ENCODE measurements at places on chromosomes 4 and X.

- DNase-seq, result no peak
Observed at GRCh38 chr4:89284828-89285227, 22.8 kb downstream of the GPRIN3 start.

DNA sequence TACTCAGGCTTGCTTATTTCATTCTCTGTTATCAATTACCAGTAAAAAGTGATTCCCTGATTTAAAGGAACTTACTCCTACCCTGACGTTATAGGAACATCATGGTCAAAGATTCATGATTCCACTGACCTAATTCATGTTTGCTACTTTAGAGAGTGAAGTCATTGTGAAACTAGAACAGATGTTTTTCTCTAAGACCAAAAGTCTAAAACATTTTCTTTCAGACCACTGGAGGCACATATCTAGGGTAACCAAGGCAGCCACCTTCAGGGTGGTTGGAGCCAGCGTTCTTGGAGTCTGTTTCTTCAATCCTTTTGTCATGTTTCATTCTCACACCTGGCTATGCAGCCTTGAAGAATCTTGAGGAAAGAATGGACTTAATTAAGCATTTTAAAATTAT is 77.8 kb downstream of the GALNTL6 start:
- no peak for DNase-seq

- DNase-seq, result no peak
Observed at GRCh38 chr4:82799006-82799881, 648 bp upstream of the SCD5 start.

DNA sequence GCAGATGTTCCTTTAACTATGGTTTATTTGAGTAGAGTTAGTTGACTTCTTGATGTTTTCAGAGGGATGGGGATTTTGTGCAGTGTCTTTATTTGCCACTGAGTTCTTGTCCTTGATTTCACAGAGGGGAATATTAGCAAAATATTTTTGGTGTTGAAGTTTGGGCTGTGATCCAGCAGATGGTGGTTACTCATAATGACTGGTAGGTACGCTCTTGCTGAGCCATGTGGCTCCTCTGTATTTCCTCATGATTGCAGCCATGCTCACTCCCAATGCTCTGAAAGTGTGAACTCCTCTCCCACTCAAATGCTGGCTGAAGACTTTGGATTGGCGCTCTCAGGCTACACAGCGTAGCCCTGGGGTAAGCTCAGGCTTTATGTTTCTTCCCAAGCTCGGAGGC is 77.7 kb downstream of the KLF8 start:
- no peak for DNase-seq

DNA sequence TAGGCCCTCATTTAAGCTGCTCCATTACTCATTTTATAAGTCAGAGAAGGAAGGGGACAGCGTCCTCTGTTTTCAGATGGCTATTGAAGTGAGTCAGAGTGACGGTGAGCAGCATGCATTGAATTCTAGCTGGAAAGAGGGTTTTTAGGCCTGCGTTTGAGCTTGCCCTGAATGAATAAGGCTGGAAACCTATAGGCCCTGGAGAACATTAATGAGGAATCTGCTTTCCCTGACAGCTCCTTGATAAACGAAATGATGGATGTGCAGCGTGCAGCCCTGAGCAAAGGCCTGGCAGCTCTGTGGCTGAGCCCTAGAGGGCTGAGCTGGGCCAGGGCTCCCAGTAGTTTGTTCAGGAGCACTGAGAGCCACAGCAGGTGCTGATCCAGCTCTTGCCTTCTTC is 33.4 kb downstream of the TBL1X start:
- no peak for DNase-seq

DNA sequence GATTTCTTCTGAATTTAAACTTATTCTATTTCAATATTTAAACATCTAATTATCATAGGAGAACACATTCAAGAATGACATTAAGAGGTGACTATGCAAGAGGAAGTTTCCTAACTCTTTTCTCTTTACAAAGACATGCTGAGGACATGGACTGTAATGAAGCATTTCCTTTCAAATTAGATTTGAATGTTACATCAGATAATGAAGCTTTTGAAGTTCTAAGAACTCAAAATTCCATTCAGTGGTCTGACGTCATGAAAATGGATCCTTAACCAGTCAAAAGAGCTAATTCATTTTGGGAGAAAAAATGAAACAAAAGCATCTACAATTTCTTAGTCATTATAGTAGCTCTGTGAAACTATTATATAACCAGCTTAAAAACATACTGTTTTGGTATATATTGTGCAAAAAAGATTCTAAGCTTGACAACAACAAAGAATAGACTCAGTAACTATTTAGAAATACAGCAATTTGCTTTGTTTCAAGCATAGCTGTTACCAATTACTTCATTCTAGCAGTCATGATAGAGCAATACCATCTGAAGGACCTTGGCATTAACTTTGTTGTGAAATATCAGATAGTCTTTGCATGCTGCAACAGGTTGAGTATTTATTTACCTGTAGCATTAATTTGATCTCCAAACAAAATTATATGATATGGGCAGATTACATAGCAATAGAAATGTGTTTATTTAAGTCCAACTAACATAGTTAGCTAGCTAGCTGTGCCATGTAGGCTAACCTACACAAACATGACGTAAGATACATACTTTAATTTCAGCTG is 13.7 kb upstream of the DTHD1 start:
- no peak for DNase-seq

DNA sequence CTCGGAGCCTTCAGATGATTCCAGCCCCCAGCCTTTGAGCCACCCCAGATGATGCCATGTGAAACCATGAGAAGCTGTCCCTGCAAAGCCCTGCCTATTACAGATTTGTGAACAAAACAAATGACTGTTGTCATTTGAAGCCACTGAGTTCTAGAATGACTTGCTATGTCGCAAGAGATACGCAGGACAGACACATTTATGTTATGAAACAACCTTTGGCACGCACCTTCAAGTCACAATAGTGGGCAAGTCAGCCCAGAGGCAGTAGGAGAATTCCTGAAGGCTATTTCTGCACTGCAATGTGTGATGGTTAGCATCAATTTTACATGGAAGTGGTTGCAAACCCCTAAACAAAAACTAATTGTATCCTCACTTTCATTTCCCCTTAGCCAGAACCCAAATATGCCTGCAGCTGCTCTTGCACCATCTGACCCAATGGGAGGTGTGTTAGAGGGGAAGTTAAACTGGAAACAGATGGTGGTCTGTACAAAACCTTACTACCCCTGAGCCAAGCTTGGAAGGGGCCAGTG is 174.4 kb upstream of the ATP6AP2 start:
- no peak for DNase-seq

DNA sequence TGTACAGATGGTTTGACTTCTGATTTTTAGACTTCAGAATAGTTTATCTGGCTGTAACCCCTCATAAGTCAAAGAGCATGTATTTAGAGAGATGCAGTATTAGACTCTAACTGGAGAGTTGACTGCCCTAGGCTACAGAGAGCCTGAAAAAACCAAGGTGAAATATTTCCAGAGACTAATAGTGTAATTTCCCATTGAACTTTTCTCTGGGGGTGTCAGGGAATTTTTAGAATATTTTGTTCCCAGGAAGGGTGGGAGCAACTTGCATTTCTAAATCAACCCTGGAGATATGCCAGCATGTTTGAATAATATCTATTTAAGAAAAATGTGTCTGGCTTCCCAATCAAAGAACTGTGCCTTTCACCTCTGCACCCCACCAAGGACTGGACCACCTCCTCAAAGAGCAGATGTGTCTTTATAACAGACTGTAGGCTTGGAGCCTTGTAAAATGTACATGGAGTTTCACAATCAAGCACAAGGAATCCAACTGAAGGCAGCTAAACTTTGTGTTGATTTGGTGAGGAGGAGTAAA is 2.0 kb downstream of the ANXA3 start:
- DNase-seq, result no peak

- DNase-seq, result no peak
Observed at GRCh38 chrX:13803116-13803515, 13.8 kb downstream of the GPM6B start.

DNA sequence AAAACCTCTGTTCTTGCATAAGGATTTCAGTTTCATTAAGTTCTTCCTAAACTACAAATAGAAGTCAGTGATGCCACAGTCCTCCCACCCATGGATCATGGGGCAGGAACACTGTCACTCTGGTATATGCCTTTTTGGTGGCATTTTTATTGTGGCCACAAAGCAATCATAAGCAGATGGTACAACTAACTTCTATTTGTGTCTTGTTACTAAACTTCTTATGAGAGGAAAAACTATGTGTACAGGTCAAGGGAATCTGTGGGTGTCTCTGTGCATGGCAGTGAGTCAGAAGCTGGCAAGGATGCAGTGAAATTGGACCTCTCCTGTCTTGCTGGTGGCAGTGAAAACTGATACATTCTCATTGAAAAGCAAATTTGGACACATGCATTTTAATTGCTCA is 245.0 kb upstream of the GPC4 start:
- DNase-seq, result no peak

DNA sequence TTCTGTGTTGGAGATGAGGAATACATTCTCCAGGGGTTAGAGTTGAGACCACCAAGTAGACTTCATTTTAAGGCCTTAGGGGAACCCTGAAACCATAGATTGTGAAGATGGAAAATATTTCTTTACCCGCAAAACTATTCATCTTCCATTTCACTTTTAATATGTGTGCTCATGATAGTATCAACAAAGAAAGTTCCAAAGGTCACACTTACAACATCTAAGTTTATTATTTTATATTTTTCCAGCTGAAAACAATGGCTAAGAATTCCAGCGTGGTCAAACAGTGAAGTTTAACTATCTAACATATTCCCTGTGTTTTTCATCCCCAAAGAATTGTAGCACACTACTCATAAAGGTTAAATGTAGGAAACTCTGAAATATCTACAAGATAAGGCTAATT is 214.5 kb upstream of the GIMD1 start:
- DNase-seq, result no peak

GRCh38 chr4:163833669-163834068 is 339.2 kb downstream of the TMA16 start:
- DNase-seq, result no peak

DNA sequence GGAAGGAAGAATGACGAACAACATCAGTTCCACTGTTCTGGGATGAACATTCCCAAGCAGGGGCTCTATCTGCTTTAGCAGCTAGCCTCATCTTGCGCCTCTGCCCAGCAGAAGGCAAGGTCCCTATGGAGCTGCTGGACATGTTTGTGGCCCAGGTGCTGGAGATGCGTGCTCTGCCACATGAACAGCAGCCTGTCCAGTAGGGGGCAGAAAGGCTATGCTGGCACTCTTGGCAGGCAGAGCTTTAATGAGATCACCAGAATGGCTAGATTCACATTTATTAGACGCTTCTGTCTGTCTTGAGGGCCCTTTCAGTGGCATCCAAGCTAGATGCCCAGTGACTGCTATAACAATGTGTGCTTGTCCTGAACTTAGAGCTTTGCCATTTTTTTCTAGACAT is 1826.0 kb downstream of the STIM2 start:
- no peak for DNase-seq

DNA sequence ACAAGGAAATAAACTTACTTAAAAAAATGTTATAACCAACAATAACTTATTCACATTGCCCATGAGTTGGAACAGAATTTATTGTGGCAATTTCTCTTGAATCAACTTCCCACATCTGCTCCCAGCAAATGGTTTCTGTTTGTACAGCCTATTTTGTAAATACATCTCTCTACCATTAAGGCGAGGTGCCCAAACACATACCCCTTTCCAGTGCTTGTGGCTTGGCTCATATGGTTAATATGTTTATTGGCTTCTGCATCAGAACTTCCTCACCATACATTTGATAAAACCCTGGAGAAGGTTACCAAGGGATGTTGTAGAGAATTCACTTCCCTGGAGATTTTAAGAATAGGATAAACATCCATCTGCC is 207.1 kb downstream of the SOWAHB start:
- no peak for DNase-seq

DNA sequence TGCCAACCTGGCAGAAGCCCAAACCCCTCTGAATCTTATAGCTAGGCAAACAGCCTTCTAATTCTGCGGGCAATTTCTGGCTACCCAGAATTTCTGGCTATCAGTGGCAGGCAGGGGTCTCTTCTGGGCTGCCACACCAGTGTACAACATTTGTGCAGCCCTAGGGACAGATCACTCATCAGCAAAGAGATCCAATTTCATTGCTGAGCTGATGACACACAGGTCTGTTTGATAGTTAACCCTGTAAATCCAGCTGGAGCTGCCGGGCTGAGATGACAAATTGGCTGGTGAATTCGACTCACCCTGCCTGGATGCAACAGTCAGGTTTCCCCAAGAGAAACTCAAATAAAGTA is 2.4 kb downstream of the MID1 start:
- DNase-seq, result no peak

- no peak for DNase-seq
Observed at GRCh38 chrX:50381729-50382415, 88.8 kb downstream of the DGKK start.

DNA sequence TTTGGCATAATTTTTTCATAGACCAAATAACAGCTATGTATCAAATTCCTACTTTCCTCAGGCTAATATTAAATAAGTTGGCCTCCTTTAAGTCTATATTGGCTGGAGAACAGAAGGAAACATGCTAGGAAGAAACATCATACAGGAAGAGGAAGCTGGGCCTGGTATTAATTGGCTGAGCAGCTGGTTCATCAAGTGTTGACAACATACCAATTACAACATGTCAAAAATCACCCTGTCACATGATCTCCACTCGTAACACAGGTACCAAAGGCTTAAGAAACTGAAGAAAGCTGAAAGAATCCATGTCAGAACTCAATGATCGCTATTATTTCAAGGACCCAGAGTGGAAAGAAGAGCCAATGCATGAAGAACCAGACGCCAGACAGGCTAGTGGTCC is 10.5 kb downstream of the WDFY3 start:
- DNase-seq, result no peak

GRCh38 chrX:24242649-24243175 is 71.2 kb downstream of the SUPT20HL2 start:
- no peak for DNase-seq

- DNase-seq, result no peak
Observed at GRCh38 chrX:54180403-54180802, 2.7 kb downstream of the FAM120C start.

GRCh38 chrX:53440101-53440500 is 5.9 kb upstream of the HSD17B10 start:
- DNase-seq, result no peak

DNA sequence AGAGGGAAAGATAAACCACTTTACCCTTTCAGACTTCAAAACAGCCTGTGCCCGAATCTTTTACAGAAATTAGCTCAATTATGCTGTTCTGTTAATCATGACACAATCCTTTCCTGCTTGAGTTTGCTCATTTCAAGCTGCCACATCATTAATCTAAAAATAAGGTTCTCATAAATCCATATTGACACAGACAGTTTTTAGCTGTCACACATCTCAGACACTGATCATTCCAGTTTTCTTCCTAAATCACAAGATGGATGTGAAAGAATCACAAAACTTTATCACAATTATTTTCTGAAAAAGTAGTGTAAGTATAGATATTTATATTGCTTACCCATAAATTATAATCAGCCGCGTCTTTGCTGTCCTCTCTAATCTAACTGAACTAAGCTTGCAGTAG is 27.9 kb upstream of the AMELX start:
- no peak for DNase-seq

Data from stimulated activated CD8-positive, alpha-beta memory T cell treated with anti-CD3 and anti-CD28 coated beads, Interleukin-4, amount 100 ng/mL, for 1 hour (primary cell).